ENCODE measurements at places on chromosomes 11 and 22.

DNA sequence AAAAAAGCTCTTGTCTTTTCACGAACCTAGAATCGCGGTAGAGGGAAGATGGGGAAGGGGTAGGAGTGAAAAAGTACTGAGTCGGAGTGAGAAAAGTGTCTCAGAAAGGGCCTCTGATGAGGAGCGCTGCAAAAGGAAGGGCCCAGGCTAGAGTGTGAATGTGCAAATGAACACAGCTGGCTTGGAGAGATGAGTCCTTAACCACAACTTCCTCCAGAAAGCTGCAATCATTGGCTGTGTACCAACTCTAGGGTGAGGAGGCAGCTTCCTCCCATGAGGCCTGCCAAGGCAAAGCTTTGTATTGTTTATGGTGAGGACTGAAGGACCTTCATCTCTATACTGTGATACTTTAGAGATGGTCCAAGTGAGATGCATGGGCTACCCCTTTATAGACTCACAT is 566.9 kb upstream of the ANO5 start:
- no peak overlapping the region for H3K27ac ChIP-seq
- H3K4me1 ChIP-seq: no peaks in the 10 kb centered on the region
- H3K4me3 ChIP-seq: no peak overlapping the region
- no peaks in the 10 kb centered on the region for H3K27me3 ChIP-seq
- no peaks in the 10 kb centered on the region for H3K36me3 ChIP-seq

GRCh38 chr11:130947058-130947457 is 30.8 kb upstream of the SNX19 start:
- H3K27ac ChIP-seq: no peak overlapping the region
- no peak for DNase-seq

DNA sequence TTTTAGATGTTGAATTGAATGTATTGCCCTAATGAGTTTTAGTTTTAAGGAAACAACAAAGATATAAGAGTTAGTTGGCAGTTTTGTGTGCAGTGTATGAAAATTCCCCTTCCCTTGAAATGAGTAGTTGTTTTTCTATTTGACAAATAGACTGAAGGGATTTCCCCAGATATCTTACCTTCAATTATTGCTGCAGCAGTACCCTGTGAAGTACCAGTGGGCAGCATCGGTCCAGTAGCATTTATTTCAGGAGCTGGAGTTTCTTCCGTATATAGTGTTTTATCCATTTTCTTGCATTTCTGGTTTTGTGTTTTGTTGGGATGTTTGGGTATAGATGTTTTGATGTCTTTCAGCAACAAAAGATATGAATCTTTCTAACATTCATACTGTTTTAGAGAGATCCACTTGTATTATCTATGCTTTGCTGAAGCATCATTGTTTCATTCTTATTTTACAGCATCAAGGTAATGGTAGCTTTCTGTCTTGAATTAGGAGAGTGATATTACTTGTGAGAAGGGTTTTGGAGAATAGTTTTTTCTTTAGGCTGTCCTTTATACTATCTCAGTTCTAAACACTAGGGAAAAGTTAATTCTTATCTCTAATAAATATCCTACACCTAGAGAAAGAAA is 7.4 kb downstream of the KMT2A start:
- peaks cover 16% of the 10 kb centered on the region for H3K4me1 ChIP-seq
- no peaks in the 10 kb centered on the region for H3K36me3 ChIP-seq
- H3K27me3 ChIP-seq: no peaks in the 10 kb centered on the region
- no peak overlapping the region for H3K4me3 ChIP-seq
- no peak for DNase-seq

DNA sequence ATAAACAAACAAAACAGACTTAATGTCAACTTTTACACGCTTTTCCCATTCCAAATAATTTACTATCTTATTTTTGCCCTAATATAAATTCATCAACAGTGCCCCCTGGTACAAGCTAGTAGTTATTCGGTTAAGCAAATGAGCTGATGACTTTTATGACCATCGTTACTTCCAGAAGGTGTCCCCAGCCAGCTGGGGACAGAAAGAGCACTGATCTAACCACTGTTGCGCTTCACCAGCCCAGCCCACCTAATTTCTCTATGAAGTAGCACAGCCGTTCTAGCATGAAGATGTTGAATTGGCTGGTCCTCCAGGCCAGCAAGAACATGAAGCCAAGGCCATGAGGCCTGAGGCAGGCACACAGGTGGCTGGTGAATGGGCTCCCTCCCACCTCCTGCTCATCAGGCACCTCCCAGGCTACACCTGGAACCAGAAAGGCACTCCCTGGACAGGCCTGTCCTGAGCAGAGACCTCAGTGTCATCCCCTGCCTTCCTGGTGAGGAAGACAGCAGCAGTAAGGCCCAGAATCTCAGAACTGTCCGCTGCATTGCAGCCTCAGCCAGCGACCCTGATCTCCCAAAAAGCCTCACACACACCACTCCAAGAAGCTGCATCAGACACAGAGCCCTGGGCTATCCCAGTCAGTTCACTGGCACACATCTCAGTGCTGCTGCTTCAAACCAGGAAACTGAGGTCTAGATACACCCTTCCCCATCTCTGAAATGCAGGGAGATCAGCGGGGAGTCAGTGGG is 12.9 kb downstream of the GNB1L start:
- H3K4me3 ChIP-seq: no peak overlapping the region
- no peaks in the 10 kb centered on the region for H3K4me1 ChIP-seq
- no peaks in the 10 kb centered on the region for H3K36me3 ChIP-seq
- DNase-seq: no peak
- H3K27me3 ChIP-seq: no peaks in the 10 kb centered on the region

GRCh38 chr22:25125693-25126357 is 73.8 kb upstream of the CRYBB3 start:
- DNase-seq: no peak
- peaks cover 3% of the 10 kb centered on the region for H3K4me1 ChIP-seq
- no peaks in the 10 kb centered on the region for H3K27me3 ChIP-seq
- H3K4me3 ChIP-seq: no peak overlapping the region
- no peak overlapping the region for H3K27ac ChIP-seq

GRCh38 chr11:114077482-114078305 is 18.2 kb downstream of the ZBTB16 start:
- H3K36me3 ChIP-seq: peaks cover 34% of the 10 kb centered on the region
- H3K4me3 ChIP-seq: no peak overlapping the region
- H3K27me3 ChIP-seq: no peaks in the 10 kb centered on the region
- H3K4me1 ChIP-seq: peaks cover 99% of the 10 kb centered on the region
- no peak for DNase-seq

- no peak within 1 kb of the TSS for H3K4me3 ChIP-seq
- no peak for DNase-seq
- no peaks in the 10 kb centered on the region for H3K27me3 ChIP-seq
- H3K27ac ChIP-seq: peak within 1 kb of the TSS; percentile 61
- H3K4me1 ChIP-seq: peaks cover 18% of the 10 kb centered on the region
- no peaks in the 10 kb centered on the region for H3K36me3 ChIP-seq
Observed at GRCh38 chr11:705646-706438, at the start of gene EPS8L2. Gene EPS8L2 (plus strand): TSS chr11:706231. CDS start chr11:709408, 3,177 bp downstream.

GRCh38 chr11:83970061-83970671 is 684.0 kb upstream of the CCDC90B start:
- no peak overlapping the region for H3K4me3 ChIP-seq
- H3K27me3 ChIP-seq: no peaks in the 10 kb centered on the region
- H3K4me1 ChIP-seq: peaks cover 11% of the 10 kb centered on the region
- DNase-seq: no peak
- no peaks in the 10 kb centered on the region for H3K36me3 ChIP-seq
